Stimulated activated CD4-positive, alpha-beta T cell treated with anti-CD3 and anti-CD28 coated beads, TNF-alpha, amount 100 ng/mL, for 4 hours (primary cell): ENCODE measurements at places on chromosomes 2 and 18.

DNA sequence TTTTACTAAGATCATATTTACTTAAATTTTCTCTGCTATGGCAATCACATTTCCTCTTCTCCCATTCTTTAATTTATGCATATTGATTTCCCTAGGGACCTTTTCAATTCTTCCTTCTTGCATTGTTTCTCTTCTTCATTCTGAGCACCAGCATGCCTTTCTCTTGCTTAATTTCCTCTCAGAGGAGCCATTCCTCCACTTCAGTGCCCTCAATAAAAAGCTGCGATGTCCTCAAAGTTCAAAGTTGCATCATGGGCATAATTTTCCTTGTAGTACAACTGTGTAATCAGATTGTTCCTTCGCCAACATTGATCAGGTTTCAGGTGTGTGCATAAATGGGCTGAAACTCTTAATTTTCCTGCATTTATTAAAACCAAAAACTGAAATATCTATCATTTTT, 21.8 kb upstream of the CD226 start:
- DNase-seq = no peak

DNA sequence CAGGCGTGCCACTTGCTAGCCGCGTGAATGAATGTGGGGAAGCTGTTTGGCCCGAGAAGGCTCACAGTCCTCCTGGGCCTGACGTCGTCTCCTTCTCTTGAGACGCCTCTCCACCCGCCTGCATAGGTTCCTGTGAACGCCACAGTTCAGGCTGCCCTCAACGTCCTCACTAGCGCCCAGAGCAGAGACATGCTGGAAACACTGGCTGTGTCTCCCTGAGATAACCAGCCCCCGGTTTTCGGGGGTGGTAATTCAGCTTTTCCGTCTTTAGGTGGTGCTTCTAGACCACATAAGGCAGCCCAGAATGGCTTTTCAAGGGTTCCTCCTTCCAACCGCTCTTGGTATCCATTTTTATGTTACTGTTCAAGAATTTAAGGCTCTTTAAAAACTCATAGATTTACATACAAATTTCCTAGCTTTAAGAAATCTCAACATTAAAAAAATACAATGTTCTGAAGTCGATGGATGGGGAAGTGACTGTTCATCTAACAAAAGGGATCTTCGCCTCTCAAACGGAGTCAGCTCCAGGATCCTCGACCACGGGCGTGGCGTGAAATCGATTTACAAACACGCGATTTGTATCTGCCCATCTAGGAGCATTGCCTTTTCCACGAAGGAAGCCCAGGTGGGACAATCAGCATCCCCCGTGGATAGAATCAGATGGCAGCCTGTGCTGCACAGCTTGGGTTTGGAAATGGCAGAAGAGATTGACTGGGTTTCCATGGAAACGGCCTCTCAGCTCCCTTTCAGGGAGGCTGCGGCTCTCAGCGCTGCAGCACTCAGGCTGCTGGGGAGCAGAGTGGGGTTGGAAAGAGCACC, 110.6 kb upstream of the PXDN start:
- no peak for DNase-seq

DNA sequence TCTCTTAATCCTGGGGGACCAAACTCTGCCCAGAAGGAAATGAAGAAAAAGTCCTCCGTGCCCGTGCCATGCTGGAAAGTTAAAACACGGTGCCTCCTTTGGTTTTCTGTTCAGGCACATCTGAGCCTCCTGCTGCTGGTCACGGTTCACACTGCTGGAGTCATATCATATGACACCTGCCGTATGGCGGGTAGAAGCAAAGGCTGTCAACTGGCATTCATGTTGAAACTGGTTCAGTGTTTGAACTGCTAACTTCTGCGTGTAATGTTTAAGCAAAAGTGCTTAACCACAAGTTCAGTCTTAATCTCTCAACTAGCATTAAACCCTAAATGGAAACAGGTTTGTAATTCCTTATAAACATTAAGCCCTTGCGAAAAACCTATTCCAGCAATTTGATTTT, 3.1 kb downstream of the STK39 start:
- no peak for DNase-seq

DNA sequence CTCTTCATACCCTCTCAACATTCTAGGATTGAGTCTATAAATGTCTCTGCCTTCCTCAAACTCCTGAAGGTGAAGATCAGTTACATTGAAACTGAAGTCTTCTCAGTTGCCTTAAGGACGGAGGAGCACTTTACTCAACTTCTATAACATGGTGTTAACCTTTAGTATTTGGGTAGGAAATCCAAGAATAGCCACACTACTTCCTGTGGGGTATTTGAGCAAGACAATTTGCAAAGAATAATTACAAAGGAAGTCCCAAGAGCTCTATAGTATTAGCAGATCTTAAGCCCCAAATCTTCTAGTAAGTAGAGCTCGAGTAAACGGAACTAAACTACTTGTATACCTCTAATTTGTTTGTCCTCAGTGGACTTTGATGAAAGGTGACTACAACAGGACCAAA, 80.9 kb downstream of the SP100 start:
- DNase-seq = no peak

DNA sequence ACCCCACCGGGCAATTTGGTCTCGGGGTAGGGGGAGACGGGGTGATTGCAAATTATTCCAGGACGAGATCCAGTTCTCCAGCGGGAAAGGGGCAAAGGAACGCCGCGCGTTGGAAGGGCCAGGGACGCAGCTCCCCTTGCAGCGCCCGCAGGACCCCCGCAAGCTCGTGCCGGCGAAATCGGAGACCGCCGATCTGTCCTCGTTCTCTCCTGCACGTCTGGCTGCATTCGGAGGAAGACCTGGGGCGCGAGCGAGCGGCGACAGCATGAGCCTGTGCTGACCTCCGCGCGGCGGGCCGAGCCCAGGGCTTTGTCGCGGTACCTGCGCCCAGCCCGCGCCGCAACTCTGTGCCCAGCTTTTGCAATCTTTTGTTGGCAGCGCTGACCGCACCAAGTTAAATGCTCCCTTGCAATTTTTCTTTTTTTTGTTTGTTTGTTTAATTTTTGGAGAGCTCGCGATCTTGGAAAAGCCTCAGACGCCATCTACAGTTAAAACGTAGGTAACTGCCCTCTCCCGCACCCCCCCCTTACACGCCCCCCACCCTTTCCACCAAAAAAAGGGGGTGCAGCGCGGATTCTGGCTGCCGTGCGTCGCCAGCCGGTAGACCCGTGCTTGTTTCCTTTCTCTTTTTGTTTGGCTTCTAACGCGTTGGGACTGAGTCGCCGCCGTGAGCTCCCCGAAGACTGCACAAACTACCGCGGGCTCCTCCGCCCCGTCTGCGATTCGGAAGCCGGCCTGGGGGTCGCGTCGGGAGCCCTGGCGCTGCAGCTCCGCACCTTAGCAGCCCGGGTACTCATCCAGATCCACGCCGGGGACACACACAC, 667 bp downstream of the TRIB2 start:
- DNase-seq = peak; percentile 35

- DNase-seq = no peak
Measured at GRCh38 chr2:72716601-72717000, 109.2 kb downstream of the EXOC6B start.

DNA sequence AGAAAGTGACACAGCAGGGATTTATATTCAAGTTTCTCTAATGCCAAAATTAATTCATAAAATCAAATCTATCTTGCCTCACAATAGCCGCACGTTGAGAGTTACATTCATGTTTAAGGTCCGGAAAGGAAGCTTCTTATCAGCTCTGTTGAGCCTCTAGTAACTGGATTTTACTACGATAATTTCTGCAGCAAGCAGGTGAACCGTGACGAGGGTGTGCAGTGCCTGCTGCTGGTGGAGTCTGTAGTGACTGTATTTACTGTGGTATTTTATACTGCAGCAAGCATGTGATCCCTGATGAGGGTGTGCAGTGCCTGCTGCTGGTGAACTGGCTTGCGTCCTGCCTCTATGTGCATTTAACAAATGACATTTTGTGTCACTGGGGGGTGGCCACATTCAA, 120.0 kb downstream of the SNTG2 start:
- DNase-seq = no peak

GRCh38 chr2:156038021-156038420, 294.5 kb downstream of the NR4A2 start:
- no peak for DNase-seq

- DNase-seq = no peak
Measured at GRCh38 chr2:105761931-105762515, 17.3 kb downstream of the NCK2 start.

- DNase-seq = no peak
Measured at GRCh38 chr18:75638223-75638775, 210.8 kb upstream of the SMIM21 start.

GRCh38 chr2:75522543-75523312, 38.0 kb downstream of the EVA1A start:
- DNase-seq = no peak

- DNase-seq = no peak
Measured at GRCh38 chr2:128305555-128306080, 13.1 kb downstream of the HS6ST1 start.

DNA sequence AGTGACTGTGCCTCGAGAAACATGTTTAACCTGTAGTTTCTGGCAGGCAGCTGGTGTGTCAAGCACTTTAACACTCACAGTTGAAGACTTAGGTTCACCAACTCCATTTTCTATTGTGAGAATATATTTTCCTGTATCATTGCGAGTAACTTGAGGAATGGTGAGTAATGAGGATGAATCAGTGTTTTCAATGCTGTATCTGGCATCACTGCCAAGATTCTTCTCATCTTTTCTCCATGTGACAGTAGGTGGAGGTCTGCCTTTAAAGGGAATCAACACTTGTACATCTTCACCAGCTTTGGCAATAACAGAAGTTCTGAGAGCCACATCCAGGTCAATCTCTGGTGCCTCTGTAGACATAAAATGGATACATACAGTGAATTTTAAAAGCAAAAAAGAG, 72.8 kb downstream of the PLEKHA3 start:
- DNase-seq = no peak

DNA sequence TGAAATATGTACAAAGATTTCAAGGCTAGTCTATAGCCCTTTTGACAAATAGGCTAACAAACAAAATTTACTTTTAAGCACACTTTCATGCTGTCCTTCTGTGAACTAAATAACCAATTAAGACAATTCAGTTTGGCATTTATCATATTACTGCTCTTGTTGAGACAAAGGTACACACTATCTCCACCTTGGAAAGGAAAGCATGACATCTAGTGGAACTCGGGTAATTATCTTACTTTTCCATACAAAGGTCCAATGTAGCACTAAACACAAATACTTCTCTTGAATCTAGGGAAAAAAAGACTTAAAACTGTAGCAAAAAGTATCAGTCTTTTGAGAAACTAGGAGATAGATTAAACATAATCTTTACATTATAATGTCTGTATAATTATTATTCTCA, 125.0 kb upstream of the CD226 start:
- DNase-seq = no peak

DNA sequence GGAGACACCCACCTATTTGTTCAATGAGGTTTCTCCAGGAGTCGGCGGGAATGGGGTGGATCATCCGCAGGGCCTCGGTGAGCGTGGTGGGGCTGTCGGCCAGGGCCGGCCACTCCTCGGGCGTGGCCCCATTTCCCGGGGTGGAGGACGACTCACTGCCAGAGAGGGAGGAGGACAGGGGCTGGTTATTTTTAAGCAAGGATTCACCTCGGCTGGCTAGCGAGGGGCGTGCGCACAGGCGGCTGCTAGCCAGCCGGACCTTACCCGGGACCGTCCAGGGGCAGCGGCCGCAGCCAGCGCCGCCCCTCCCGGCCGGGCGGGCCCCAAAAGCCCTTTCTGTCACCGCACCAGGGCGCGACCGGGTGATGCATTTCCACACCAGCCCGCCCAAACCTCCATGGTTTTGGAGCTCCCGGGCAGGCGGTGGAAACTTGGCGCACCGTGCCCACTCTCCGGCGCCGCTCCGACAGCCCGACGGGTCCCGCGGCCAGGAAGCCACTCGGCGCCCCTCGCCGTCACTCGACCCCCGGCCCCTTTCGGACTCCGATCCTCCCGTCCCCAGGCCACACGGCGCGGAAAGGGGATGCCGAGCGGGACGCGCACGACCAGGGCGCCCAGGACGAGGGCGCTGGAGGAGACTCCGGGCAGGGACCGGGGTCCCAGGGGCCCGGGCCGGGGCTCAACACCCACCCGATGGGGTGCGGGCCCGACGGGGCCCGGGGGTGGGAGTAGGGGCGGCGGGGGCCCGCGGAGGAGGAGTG, 57.1 kb downstream of the SNORC start:
- DNase-seq = no peak
